HT1080 (cell line): ENCODE measurements at places on chromosomes 16 and 17. TPM values are rescaled to one million over a fixed set of nuclear protein-coding genes. Genes with fewer than 3 reads are reported as not detected.

GRCh38 chr16:761625-762513, 1.3 kb downstream of the MSLN start:
- DNase-seq: no peak

DNA sequence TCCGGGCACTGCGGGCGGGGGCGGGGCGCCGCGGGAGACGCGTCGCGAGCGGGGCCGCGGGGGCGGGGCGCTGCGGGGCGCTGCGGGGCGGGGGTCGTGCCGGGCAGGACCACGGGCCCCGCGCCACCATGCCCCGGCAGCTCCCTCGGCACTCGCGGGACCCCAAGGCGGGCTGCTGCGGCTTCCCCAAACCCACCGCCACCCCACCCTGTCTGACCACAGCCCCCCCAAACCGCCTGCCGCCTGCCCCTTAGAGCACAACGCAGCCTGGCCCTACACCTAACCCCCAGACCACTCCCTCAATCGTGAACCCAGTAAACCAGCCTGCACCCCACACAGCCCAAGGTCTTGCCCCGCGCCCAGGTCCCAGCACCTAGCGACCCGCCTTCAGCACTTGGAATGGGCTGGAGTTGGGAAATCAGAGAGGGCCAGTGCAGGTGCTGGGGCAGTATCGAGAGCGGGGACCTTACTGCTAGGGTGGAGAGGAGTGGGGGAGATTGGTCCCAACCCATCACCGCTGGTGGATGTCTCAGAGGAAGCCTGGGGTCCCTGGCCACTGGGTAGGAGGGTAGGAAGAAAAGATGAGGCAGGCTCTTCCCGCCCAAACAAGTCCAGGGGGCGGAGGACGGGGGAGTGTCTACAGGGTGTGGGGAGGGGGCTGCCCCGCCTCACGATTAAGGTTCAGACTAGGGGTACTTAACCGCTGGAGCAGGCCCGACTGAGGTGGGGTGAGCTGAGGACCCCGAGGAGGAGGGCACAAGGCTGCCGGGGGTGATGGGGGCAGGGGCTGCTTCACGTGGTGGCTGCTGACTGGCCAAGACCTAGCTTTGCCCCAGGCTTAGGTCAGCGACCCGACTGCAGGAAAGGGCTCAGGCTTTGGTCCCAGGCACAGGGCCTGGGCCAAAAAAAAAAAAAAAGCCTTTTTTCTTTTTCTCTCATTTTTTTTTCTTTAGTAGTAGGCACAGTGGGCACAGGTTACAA, 539 bp upstream of the VAMP2 start:
- DNase-seq: no peak

GRCh38 chr17:7177191-7177953, 1.8 kb downstream of the ASGR1 start:
- peak; percentile 55 for DNase-seq

GRCh38 chr16:83768986-83769385, 38.8 kb upstream of the HSBP1 start:
- DNase-seq: no peak

DNA sequence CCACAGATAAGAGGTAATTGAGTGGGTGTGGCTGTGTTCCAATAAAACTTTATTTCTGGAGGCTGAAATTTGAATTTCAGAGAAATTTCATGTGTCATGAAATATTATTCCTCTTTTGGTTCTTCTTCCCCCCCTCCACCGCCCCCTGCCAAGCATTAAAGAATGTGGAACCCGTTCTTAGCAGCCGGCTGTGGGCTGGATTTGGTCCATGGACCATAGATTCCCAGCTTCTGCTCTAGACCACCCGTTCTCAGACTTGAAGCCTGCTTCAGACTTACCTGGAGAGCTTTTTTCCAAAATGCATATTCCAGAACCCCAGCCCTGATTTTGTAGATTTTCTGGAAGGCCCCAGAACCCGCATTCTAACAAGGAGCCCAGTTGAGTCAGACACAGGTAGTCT, 15.1 kb upstream of the LASP1NB start:
- DNase-seq: no peak

DNA sequence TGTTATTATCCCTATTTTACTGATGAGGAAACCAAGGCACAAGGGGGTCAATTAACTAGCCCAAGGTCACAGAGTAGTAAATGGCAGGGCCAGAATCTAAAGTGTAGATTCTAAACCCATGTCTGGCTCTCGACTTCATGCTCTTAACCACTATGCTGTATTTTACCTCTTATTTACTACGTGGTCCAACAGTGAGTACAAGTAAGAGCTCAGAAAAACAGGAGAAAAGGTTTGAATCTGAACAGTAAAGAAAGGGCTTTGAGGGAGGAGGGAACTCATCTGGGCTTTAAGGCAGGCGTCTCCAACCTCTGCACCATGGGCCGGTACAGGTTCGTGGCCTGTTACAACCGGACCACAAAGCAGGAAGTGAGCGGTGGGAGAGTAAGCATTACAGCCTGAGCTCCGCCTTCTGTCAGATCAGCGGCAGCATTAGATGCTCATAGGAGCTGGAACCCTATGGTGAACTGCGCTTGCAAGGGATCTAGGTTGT, 62.9 kb downstream of the SMURF2 start:
- no peak for DNase-seq

GRCh38 chr17:74513987-74514631, 17.2 kb downstream of the CD300LB start:
- peak; percentile 61 for DNase-seq

GRCh38 chr17:1574697-1575471, 12.3 kb upstream of the PITPNA start:
- no peak for DNase-seq

- DNase-seq: no peak
These were observed 45.6 kb downstream of the KNOP1 start for GRCh38 chr16:19672378-19672777.

- DNase-seq: no peak
These were observed 26.9 kb downstream of the RND2 start for GRCh38 chr17:43051969-43052368.

- no peak for DNase-seq
These were observed 138.5 kb downstream of the DNAH9 start for GRCh38 chr17:11736613-11737312.

DNA sequence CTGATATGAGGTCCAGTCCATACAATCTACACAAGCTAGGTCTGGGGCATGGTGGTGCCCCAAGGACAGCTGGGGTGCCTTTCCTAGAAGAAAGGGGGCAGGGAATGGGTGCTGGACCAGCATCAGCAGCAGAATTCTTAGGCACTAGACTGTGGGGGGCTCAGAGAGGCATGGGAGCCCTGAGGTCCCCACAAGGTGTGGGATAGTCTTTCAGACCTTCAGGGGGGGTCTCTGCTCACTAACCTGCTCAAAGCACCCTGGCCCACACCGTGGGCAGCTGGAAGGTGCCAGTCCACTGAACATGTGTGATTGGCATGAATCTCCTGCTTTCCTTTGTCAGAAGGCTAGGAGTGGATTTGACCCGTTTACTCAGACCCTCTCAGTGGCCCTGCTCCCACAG, 26.1 kb upstream of the C16orf78 start:
- DNase-seq: no peak

GRCh38 chr17:72580321-72581127, 459.7 kb downstream of the SOX9 start:
- DNase-seq: no peak

GRCh38 chr17:28398280-28398981, 7.6 kb downstream of the SLC46A1 start:
- no peak for DNase-seq

ZNF750 gene
- not detected in 2 replicates for total RNA-seq

EPX gene
- 0.16 TPM in 1 of 2 replicates, not detected in the other for total RNA-seq

ABCC3 gene
- 6.4 and 9.1 TPM in 2 replicates for total RNA-seq

FBXW10B gene
- total RNA-seq: 0.43 and 0.47 TPM in 2 replicates

CMTR2 gene
- 18.9 and 24.7 TPM in 2 replicates for total RNA-seq

CCL1 gene
- total RNA-seq: not detected in 2 replicates

HS3ST2 gene
- not detected in 2 replicates for total RNA-seq

BIRC5 gene
- 166 and 195 TPM in 2 replicates for total RNA-seq

CD300A gene
- not detected in 2 replicates for total RNA-seq

KRTAP4-1 gene
- total RNA-seq: not detected in 2 replicates

TBC1D3 gene
- 0.20 TPM in 1 of 2 replicates, not detected in the other for total RNA-seq
